Liver (tissue), 10 donors: ENCODE measurements at places on chromosomes 5 and 9.

DNA sequence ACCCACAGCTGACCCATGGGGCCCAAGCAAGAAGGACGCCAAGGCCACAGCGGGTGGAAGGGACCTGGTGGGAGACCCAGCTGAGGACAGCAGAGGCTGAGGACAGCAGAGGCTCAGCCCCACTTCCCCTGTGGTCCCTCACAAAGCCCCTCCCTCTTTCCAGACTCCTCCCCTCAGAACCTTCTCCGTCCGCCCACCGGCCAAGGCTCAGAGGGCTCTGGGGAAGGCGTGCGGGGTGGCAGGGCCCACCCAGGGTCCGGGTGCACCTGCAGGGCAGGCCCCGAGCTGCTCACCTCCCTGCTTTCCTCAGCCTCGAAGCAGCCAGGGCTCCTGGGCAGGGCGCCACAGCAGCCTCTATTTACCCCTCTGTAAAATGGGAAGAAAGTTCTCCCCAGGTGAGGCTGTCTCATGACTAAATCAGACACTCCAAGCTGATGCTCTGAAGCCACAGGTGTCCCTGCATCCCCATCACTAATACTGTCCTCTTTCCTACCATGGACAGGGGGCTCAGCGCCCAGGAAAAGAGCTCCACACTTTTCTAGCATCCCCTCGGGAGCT, 137.9 kb upstream of the PPP1R26 start:
- no peak for DNase-seq

DNA sequence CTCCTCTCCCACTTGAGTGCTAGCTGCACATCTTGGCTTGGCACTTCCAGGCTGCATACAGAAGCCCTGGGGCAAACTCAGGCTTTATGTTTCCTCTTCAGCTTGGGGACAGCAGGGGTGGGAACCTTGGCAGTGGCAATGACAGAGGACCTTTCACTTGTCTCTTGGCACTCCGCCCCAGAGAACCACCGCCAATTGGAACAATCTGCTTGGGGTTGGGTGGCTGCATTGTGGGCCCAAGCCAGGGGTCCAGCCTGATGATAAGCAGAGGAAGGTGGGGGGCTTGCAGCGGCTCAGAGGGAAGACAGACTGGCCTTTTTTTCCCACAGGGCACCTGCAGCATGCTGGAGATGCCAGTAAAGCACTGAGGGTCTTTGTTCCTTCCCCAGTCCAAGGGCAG, 179.0 kb upstream of the NMUR2 start:
- no peak for DNase-seq

DNA sequence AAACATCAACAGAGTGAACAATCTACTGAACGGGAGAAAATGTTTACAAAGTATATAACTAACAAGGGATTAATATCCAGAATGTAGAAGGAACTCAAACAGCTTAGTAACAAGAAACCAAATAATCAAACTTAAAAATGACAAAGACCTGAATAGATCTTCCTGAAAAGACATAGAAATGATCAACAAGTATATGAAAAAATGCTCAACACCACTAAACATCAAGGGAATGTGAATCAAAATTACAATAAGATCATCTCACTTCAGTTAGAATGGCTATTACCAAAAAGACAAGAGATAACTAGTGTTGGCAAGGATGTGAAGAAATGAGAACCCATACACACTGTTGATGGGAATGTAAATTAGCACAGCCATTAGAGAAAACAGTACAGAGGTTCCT, 218.8 kb downstream of the MCTP1 start:
- no peak for DNase-seq

DNA sequence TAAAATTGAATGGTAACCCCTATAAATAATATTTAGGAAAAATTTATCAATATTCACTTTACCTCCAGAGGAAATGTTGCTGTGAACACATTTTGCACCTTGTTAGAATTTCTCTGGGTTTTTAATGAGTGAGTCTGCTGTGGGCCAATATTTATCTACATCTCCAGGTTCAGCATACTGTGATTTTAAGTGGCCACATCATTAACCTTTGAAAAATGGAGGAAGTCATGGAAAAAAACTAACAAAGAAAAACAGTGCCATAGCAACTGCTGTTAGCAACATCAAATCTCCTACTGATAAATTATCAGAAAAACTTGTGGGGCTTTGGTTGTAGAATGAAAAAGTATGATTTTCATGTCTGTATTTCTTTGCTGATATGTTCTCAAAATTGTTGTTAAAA, 55.0 kb downstream of the CD180 start:
- no peak for DNase-seq

DNA sequence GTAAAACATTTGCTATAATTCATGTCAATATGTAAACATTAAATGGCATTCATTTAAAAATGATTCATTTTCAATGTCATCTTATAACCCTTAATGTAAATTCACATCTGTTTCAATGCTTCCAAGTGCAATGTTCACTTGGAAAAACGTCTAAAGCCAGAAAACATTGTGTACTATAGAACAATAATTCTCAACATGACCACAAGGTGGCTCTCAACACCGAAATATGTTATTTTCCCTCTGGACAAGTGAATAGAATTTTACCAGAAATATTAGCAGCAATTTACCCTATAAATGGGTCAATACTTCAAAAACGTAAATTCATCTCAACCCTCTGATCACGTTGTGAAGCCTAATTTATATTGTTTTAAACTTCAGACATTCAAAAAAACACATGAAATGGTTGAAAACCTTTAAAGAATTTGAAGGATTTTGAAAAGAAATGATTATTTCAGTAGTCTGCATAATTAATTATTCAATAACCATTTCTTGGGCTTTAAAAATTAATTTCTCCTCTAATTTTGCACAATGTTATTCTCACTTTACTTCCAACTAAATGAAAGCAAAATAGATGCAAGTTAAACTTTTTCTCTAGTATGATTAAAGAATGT, 11.0 kb downstream of the CDH10 start:
- no peak for DNase-seq
